ENCODE measurements at places on chromosomes 5 and 9. TPM values are rescaled to one million over a fixed set of nuclear protein-coding genes. Genes with fewer than 3 reads are reported as not detected.

The PFN3 gene
- not detected for total RNA-seq

The SLIT3 gene
- total RNA-seq, result 65.1 TPM

The PDZD2 gene
- total RNA-seq, result 21.5 TPM

The SURF2 gene
- total RNA-seq, result 12.1 TPM

The ZNF879 gene
- total RNA-seq, result 8.6 TPM

The ZNF474 gene
- total RNA-seq, result 0.29 TPM

The ANP32B gene
- total RNA-seq, result 143 TPM

The SPATA31E1 gene
- total RNA-seq, result 0.09 TPM

The FOXD1 gene
- total RNA-seq, result 0.09 TPM

The SLC12A2 gene
- 24.6 TPM for total RNA-seq

The CCNO gene
- 0.20 TPM for total RNA-seq

The PHF24 gene
- 0.62 TPM for total RNA-seq

The HTR4 gene
- 0.27 TPM for total RNA-seq

The C5orf34 gene
- total RNA-seq, result 4.1 TPM

The EIF4E1B gene
- not detected for total RNA-seq

The C6 gene
- total RNA-seq, result 0.20 TPM

The TTC16 gene
- total RNA-seq, result not detected

The SV2C gene
- 0.18 TPM for total RNA-seq

The PRR7 gene
- total RNA-seq, result 5.9 TPM

The FLT4 gene
- 1.8 TPM for total RNA-seq

The FGD3 gene
- 41.9 TPM for total RNA-seq

The SLC4A9 gene
- 2.5 TPM for total RNA-seq

The INSL6 gene
- not detected for total RNA-seq

The PTGS1 gene
- total RNA-seq, result 8.2 TPM

The AIF1L gene
- total RNA-seq, result 20.0 TPM

The LCN12 gene
- total RNA-seq, result 15.9 TPM

The PCA3 gene
- not detected for total RNA-seq

The IFT74 gene
- 22.1 TPM for total RNA-seq

The TUSC1 gene
- not detected for total RNA-seq

The TRIM7 gene
- 0.57 TPM for total RNA-seq
